ENCODE measurements at places on chromosomes 16 and 17. TPM values are rescaled to one million over a fixed set of nuclear protein-coding genes. Genes with fewer than 3 reads are reported as not detected.

DNA sequence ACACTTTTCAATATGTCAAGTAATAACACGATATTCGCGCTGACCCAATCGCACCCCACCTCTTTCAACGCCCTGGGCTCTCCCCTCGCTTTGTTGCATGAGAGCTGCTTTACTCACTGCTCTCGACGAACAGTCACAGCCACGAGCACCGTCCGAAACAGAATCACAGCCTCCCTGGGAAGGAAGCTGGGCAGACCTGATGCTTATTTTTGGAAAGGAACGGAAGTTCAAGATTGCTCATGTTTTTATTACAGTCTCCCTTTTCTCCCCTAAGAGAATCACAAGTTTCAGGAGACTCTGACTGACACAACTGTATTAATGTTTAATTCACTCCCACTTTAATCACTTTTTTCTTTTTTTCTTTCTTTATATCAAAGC, 67.8 kb downstream of the ANKRD11 start:
- peak; percentile 85 for DNase-seq

GRCh38 chr16:69917739-69918138, 33.4 kb upstream of the CLEC18A start:
- DNase-seq = no peak

Gene DNAAF8
- 0.36 TPM for total RNA-seq

- DNase-seq = no peak
Measured at GRCh38 chr17:17361867-17362539, 58.8 kb downstream of the NT5M start.

DNA sequence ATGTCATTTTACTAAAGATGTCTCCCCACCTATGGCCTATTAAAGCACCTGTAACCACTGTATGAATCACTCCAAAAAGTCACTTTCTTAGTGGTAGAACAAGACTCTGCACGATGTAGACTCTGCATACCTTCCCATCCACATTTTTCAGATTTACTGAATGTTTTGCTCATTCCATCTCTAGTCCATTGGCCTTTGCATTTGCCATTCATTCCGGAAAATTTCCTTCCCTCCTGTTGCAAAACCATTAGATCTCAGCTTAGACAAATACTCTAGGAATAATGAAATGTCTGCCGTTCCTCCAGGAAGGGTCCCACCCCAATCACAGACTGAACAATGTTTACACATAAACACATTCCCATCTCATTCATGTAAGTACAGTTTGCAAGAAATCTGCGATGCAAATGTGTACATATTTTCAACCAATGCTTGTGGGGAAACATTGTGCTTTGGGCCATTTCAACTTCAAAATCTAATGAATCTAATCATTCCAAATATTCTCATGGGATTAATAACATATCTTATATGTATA, 146.3 kb upstream of the XYLT1 start:
- no peak for DNase-seq

- DNase-seq = peak; percentile 64
Measured at GRCh38 chr16:50273888-50274325, 7.6 kb downstream of the ADCY7 start.

GRCh38 chr16:9380221-9380620, 288.8 kb downstream of the HAPSTR1 start:
- DNase-seq = no peak

GRCh38 chr16:3979518-3979917, 99.0 kb upstream of the CREBBP start:
- no peak for DNase-seq

DNA sequence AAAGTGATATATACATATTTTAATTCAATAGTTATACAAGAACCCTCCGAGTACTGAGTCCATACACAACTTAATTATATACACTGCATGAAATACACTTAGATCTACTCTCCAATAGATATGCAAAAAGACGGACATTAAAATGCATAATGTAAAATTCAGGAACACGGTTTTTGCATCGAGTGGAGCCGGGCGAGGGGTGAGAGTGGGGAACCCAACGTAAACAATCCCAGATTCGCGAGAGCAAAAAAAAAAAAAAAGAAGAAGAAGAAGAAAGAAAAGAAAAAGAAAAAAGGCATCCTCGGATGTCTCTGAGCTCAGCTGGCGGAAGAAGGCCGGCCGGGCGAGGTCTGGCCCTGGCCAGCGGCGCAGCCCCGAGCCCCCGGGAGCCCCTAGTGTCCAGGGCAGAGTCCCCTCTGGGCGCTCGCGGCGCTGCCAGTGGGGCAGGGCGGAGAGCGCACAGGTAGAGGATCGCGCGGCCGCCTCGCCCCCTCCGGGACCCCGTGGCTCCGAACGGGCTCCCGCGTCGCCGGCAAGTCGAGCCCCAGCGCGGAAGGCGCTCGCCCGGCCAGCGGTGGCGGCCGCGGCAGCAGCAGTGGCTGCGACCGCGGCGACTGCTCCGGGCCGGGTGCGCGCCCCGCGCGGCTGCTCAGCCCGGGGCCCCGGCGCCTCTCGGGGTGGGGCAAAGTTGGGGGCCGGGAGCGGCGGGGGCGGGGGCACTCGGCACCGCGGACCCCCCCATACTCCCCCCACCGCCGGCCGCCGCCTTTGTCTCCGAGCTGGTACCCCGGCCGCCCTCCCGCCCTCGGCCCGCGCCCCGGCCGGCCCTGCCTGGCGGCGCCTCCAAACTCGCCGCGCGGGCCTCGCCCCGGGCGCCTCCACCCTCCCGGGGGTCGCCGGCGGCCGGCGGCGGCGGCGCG, 9.6 kb upstream of the ZFHX3 start:
- DNase-seq = no peak

Gene ABCC11
- total RNA-seq = not detected

GRCh38 chr17:6498356-6498755, 54.1 kb downstream of the PIMREG start:
- no peak for DNase-seq

Gene SECTM1
- total RNA-seq = 0.08 TPM

DNA sequence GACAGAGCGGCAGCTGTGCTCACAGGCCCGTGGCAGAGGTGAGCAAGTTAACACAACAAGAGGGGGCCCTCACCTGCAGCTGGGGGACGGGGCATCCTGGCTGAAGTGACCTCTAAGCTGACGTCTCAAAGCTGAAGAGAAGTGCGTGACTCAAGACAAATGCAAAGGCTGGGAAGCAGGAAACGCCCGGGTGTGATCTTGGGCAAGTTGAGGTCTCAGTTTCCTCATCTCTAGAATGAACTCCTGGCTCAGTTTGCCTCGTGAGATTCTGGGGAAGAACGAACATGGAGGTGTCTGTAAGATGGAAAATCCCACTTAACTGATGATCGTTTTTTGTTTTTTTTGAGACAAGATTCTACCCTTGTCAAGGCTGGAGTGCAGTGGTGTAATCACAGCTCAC, 40.1 kb upstream of the C1QL1 start:
- DNase-seq = no peak

- DNase-seq = peak; percentile 71
Measured at GRCh38 chr16:9840761-9841665, 341.2 kb downstream of the GRIN2A start.

DNA sequence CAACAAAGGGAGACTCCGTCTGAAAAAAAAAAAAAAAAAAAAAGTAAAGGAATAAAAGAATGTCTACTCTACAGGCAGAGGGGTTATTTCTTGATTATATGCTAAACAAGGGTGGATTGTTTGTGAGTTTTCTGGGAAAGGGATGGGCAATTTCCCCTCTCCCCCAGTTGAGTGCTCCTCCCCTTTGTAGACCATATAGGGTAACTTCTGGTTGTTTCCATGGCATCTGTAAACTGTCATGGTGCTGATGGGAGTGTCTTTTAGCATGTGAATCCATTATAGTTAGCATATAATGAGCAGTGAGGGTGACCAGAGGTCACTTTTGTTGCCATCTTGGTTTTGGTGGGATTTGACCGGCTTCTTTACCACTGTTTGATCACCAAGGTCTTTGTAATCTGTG, 4.2 kb upstream of the NME1 start:
- DNase-seq = no peak

- no peak for DNase-seq
Measured at GRCh38 chr16:71344315-71344905, 14.1 kb upstream of the CALB2 start.

Gene SLFN12L
- 10.4 TPM for total RNA-seq

GRCh38 chr17:1055751-1056645, 59.1 kb downstream of the TIMM22 start:
- no peak for DNase-seq

DNA sequence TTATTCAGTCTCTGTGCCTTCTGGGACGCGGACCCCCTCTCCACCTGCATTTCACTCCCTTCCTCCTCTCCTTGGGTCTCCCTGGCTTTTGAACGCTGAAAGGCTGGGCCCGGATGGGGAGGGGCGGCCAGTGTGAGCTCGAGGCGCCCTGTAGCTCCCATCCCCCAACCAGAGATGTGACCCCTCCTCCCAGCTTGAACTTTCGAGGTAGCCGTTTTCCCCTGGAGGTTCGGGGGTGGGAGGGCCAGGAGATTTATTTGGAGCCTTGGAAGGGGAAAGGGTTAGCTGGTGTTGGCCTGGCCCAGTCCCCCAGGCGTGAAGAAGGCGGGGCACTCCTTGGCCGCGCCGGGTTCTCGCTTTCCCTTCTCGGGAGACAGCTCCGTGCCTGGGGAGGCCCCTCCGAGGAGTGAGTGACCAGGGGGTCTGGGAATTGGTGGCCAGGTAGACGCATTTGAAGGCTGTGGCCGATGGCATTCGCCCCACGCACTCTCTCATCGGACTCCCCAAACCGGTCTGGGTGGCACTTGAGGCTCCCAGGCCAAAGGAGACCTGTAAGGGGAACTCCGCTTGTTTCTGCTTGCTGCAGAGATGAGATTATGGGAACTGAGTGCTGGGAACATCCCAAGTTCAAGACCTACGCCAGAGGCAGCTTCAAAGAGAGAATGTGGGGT, 942 bp downstream of the LDAF1 start:
- DNase-seq = no peak

- no peak for DNase-seq
Measured at GRCh38 chr17:60827943-60828342, 150.3 kb downstream of the BCAS3 start.

Gene CIAO2B
- total RNA-seq = 81.3 TPM

DNA sequence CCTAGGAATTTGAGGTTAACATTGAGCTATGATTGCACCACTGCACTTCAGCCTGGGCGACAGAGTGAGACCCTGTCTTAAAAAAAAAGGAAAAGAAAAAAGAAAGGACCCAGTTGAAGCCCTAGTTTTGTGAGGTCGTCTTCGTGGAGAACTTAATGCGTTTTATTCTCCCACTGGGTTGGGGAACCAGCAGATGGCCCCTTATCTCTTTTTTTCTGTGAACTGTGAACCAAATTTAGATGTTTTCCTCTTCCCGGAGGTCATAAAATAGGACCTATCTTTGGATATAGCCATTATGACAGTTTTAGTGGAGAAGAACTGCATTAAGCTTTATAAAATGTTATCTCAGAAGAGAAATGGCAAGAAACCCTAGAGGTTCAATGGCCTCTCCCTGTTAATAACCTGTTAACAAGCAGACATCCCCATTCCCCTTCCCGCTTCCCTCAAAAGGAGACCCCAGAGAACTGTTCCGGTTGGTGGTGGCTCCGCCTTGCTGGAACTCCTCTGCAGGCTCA, 23.5 kb downstream of the KIAA0513 start:
- DNase-seq = no peak

GRCh38 chr17:61353615-61354014, 46.0 kb upstream of the TBX2 start:
- no peak for DNase-seq

DNA sequence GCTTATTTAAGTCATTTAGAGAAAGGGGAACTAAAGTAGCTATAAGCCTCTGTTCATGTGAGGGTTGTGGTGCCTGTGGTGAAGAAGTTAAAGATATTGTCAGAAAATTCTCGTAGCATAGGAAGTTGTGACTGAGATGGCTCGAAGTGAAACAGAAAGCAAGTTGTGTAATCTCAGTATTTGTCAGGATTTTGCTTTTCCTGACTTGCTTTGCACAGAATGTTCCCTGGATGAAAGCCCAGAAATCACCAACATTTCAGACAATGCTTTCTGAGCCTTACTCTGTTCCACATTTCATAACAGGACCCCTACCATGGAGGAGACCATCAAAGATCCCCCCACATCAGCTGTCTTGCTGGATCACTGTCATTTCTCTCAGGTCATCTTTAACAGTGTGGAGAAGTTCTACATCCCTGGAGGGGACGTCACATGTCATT, 10.6 kb downstream of the CALCOCO2 start:
- DNase-seq = peak; percentile 83

DNA sequence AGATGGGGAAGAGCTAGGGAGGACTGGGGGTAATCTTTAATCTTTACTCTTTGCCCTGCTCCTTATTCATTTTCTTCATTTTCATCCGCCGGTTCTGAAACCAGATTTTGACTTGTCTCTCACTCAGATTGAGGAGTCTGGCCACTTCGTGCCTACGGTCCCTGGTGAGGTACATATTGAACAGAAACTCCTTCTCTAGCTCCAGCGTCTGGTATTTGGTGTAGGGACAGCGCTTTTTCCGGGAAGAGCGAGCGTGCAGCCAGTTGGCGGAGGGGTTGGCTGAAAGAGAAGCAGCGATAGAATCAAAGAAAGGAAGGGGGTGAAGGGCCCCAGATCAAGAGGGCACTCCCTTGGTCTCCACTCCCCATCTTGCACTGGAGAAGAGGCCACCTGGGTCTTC, 3.3 kb downstream of the HOXB9 start:
- no peak for DNase-seq

DNA sequence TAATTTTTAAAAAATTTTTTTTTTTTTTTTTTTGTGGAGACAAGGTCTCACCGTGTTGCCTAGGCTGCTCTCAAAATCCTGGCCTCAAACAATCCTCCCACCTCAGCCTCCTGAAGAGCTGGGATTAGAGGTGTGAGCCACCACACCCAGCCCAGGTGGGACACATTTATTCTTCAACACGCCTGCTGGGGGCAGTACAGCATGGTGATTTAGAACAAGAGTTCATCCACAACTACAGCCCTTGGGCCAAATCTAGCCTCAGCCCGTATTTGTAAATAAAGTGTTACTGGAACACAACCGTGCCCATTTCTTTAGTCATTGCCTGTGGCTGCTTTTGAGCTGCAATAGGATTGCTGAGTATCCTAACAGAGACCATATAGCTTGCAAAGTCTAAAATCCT, 92.8 kb downstream of the KATNIP start:
- DNase-seq = no peak

DNA sequence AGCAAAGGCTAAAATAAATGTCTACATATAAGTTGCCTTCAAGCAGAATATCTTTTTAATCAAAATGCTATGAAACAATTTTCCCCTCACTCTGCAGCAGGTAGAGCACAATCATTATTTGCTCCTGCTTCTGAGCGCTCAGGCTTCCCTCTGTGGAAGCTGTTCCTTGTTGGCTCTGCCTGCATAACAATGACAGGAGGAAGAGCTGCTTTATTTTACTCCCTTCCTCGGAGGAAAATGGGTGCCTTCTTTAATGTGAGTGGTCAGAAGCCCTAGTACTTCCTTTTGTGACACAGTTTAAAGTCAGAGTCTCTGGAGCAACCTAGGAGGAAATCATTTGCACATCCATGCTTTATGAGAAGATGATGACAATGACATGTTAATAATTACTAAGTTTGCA, 492.1 kb downstream of the CDH8 start:
- DNase-seq = no peak

Gene OR3A3
- total RNA-seq = not detected

Gene CUEDC1
- 7.4 TPM for total RNA-seq

- no peak for DNase-seq
Measured at GRCh38 chr16:23902034-23902747, 66.4 kb downstream of the PRKCB start.

GRCh38 chr16:30009990-30010843, 610 bp downstream of the DOC2A start:
- DNase-seq = no peak

- DNase-seq = no peak
Measured at GRCh38 chr17:55588446-55589242, 77.4 kb upstream of the SMIM36 start.

Gene INCA1
- 0.29 TPM for total RNA-seq

Gene MYH3
- 1.4 TPM for total RNA-seq

All from GM12878 (cell line).